ENCODE measurements at places on chromosomes 3 and 15. TPM values are rescaled to one million over a fixed set of nuclear protein-coding genes. Genes with fewer than 3 reads are reported as not detected.

GNAT1 gene
- total RNA-seq: not detected

DAZL gene
- total RNA-seq: 0.51 TPM

CRYGS gene
- total RNA-seq: 3.7 TPM

ITPKA gene
- total RNA-seq: 1.1 TPM

CPEB1 gene
- 15.2 TPM for total RNA-seq

FRMD5 gene
- 43.8 TPM for total RNA-seq

CHRNA5 gene
- 55.3 TPM for total RNA-seq

POMGNT2 gene
- 31.1 TPM for total RNA-seq

PARP15 gene
- total RNA-seq: 0.29 TPM

UNC13C gene
- 0.49 TPM for total RNA-seq

GRCh38 chr3:61648481-61648880 is 87.1 kb downstream of the PTPRG start:
- no peak for DNase-seq

GRCh38 chr3:55286693-55287092 is 200.4 kb downstream of the WNT5A start:
- DNase-seq: no peak

DNA sequence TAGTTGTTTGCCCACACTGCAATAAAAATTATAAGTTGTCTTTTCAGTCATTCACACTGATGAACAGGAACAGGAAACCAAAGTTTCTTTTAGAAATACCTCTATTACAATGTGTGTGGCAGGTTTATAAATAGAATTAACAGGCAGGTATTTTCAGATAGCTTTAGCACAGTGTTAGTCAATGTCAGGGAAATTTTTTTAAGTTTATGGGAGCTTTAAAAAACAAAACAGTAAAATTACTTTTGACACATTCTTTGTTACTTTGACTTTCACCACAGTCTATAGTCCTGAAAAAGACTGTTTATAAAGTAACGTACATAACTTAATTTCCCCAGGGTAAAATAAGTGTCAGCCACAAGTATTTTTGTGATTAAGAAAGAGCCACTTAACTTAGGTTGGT is 38.1 kb downstream of the SERPINI1 start:
- DNase-seq: no peak

GRCh38 chr3:52934630-52935530 is 37.5 kb upstream of the STIMATE start:
- peak; percentile 45 for DNase-seq

- no peak for DNase-seq
These were observed 277.6 kb upstream of the CFAP20DC start for GRCh38 chr3:59327376-59327808.

GRCh38 chr3:194995922-194996321 is 275.0 kb downstream of the XXYLT1 start:
- no peak for DNase-seq

DNA sequence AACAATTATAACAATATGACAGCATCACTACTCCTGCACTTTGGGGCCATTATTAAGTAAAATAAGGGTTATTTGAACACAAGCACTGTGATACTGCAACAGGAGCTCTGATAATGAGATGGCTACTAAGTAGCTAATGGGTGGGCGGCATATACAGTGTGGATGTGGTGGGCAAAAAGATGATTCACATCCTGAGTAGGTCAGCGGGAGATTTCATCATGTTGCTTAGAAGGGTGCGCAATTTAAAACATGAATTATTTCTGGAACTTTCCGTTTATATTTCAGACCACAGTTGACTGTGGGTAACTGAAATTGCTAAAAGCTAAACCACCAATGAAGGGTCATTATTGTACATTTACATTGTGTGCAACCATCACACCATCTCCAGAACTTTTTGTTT is 42.3 kb downstream of the FBXO22 start:
- DNase-seq: no peak

- no peak for DNase-seq
These were observed 50.7 kb downstream of the TIGIT start for GRCh38 chr3:114344492-114344891.

GRCh38 chr3:1082108-1082507 is 10.7 kb upstream of the CNTN6 start:
- DNase-seq: peak; percentile 62

DNA sequence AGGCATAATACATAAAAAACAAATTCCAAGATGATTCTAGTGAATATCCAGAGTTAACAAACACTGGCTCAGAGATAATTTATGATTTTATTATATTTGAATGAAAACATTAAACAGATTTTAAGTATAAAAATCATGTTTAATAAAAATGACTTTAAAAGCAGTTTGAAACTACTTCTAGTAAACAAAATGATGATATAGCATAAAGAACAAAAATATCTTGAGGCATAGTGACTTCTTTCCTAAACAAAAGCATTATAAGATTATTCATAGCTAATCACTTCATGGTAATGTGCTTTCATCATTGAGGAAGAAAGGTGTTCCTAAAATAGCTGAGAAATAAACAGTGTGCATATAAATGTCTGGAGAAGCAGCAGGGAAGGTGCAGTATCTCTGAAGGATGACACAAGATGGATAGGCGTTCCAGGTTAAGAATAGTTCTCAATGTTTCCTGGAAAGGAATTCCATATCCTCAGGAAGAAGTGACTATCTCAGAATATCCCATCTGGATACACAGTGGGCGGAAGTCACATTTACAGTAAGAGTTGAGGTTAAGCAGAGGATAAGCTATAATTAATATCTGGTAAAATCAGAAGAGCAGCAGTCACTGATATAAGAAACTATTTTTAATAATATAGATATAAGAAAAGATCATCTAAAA is 456.6 kb downstream of the MECOM start:
- DNase-seq: no peak

DNA sequence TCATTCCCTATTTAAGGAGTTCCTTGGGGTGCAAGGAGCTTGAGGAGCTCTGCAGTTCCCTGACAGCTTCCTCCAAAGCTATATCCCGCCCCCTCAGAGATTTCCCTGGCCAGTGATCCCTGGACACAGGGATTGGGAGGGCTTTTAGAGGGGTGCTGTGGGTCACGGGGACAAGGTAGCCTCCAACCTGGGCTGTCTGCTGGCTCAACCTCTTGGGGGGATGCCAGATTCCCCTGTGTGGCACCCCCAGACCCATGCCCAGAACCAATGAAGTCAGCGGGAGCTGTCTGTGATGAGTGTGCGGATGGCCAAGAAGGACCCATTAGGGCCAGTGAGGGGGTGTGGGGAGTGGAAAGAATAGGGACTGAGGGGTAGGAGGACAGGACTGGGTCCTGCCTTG is 21.0 kb upstream of the ATP2B2 start:
- DNase-seq: no peak

DNA sequence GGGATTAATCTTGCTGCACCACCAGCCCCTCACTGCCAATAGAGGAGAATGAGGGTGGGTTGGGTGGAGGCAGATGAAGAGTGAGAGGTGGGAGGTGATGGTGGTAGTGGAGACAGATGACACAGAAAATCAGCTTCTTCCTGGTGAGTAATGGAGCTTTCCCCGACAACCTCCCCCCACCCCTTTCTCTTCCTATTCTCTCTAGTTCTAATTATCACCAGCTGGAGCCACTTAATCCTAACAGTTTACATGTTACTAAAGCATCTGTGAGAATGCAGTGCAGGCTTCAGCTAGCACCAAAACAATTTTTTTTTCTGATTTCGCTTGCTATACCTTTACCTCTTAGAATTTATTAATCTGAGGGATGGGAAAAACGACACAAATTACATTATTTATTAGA is 116.1 kb upstream of the DNAJC19 start:
- DNase-seq: no peak

DNA sequence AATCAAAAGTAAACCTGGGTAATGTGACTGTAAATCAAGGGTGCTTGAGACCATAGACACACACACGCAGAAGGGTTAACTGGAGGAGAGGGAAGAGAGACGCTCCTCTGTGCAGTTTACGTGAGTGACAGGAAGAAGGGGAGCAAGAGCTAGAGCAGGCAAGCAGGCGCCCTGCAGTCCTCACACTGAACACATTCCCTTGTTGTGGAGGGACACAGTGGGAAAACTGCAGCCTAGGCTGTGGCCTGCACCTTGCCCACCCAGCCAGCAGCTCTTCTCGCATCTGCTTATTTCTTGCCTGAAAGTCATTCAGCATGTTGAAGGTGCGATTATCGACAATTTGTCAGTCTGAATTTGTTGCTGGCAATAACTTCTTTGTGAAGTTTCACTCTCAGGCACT is 24.2 kb downstream of the SOX2 start:
- DNase-seq: no peak

- DNase-seq: peak; percentile 47
These were observed 124.8 kb upstream of the GOLIM4 start for GRCh38 chr3:168220556-168220955.

DNA sequence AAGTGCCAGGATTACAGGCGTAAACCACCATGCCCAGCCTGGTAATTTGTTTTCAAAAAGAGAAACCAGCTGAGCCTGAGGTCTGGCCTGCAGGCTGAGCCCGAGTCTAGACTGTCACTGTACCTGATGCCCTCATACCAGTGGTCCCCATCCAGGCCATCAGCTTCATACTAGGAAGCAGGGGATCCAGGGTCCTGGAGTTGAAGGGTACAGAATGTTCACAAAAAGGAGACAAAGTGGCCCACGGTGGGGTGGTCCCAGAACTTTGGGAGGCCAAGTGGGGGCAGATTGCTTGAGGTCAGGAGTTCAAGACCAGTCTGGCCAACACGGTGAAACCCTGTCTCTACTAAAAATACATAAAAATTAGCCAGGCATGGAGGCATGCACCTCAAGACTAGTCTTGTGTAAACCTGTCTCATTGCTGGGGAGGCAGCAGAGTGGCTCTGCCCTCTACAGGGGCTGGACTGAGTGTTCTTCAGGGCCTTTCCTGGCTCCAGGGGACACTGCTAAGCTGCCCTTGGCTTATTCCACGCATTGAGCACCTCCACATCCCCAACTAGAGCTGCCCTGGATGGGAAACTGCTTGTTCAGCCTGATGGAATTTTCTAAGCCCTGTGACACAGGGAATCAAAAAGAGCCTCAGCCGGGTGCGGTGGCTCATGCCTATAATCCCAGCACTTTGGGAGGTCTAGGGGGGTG is 7.9 kb upstream of the HHATL start:
- no peak for DNase-seq

GRCh38 chr3:169999433-169999832 is 32.8 kb downstream of the SEC62 start:
- no peak for DNase-seq

GRCh38 chr3:117322866-117323265 is 613.3 kb downstream of the TUSC7 start:
- no peak for DNase-seq

DNA sequence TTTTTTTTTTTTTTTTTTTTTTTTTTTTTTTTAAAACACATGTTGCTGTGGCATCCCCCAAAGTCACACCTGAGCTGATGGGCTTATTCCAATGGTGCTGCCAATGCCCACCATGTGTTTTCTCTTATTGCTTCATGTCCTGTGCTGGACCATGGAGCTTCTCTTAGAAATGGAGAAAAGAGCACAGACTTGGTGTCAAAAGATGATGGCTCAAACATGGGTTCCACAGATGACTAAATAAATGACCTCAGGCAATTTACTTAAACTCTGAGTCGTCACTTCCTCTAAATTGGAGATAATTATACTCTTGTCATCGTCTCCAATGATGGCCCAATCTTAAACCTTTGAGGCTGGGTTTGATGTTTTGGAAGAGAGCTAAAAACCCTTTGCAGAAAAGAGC is 28.1 kb downstream of the CHST2 start:
- no peak for DNase-seq

GRCh38 chr15:43799945-43800285 is at the start of gene SERINC4:
Gene SERINC4 (minus strand): TSS chr15:43800220. CDS start chr15:43799986, 234 bp downstream.
- no peak for DNase-seq

DNA sequence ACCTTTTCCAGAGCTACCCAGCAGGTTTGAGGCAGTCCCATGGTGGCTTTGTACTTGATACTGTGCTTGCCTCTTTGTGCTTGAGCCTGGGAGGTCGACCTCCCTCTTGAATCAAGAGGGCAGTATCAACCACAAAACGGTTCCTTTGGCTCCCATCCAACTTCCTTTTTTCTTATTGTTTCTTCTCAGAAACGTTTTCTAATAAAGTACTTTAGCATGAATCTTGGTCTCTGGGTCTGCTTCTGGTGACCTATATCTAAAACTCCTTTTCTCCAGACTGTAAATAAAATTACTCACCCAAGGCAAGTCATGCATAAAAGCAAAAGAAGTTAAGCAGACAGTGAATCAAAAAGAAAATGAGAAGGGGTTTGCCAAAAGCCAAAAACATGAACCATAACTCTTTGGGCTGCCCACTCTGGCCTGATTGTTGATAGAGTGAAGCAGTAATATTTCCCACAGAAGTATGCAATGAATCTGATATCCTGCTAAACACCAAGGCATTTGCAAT is 112.2 kb upstream of the SLC4A7 start:
- no peak for DNase-seq

DNA sequence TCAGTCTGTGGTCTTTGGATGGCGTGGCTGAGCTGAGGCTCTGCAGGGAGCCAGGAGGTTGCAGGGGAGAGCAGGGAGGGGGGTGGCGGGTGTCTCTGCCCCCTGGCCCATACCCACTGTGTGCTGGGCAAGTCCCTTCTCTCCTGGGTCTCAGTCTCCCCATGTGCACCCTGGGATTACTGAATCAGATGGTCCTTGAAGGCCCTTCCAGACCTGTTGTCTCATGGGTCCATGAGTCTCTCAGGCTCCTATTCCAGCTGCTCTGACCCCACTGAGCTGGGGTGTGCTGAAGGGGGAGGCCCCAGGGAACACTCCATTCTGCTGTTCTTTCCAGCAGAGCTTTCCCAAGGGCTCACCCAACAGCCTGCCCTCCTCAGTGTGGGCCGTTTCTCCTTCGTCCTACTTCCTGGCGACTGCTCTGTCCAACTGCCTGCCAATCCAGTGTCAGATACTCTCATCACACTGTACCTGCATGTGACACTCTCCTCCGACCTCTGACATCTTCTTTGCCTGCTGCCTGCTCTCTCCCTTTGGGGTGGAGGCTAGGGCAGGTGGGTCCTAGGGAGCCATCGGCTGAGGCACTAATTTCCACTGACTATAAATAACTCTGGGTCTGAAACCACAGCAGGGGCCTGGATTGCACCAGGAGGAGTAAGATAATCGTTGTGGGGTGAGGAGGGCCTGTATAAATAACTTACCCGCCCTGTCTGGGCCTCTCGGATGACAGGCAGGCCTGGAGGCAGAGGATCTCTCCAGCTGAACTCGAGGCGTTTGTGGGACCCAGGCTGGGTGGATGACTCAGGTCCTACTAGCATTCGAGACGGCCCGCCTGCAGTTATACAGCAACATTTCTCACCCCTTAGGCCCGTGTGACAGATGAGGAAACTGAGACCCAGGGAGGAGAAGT is 67.1 kb downstream of the ATP2B2 start:
- no peak for DNase-seq

DNA sequence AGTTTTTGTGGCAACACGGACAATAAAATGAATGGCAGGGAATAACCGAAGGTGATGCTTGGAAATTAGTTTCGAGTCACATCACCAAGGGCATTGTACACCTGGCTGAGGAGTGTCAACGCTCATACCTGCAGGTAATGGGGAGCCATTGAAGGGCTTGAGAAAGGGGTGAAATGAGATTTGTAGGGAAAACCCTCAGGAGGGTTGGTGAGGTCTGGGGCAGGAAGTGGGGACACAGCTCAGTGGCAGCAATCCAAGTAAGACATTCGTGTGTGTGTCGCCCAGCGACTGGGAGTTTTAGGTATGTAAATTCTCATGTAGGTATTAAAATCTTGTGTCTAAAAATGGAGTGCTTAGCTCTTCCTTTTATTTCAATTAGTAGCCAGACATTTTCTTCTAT is 14.3 kb downstream of the PARP14 start:
- no peak for DNase-seq

- DNase-seq: no peak
These were observed 106.3 kb upstream of the PRICKLE2 start for GRCh38 chr3:64331605-64332004.

- no peak for DNase-seq
These were observed 212.7 kb downstream of the ALCAM start for GRCh38 chr3:105579439-105579838.

Data from glutamatergic neuron (in vitro differentiated cells).